DMS 273 treated with DMSO at 0.1 percent for 48 hours (cell line): ENCODE measurements at places on chromosomes 7 and 10.

DNA sequence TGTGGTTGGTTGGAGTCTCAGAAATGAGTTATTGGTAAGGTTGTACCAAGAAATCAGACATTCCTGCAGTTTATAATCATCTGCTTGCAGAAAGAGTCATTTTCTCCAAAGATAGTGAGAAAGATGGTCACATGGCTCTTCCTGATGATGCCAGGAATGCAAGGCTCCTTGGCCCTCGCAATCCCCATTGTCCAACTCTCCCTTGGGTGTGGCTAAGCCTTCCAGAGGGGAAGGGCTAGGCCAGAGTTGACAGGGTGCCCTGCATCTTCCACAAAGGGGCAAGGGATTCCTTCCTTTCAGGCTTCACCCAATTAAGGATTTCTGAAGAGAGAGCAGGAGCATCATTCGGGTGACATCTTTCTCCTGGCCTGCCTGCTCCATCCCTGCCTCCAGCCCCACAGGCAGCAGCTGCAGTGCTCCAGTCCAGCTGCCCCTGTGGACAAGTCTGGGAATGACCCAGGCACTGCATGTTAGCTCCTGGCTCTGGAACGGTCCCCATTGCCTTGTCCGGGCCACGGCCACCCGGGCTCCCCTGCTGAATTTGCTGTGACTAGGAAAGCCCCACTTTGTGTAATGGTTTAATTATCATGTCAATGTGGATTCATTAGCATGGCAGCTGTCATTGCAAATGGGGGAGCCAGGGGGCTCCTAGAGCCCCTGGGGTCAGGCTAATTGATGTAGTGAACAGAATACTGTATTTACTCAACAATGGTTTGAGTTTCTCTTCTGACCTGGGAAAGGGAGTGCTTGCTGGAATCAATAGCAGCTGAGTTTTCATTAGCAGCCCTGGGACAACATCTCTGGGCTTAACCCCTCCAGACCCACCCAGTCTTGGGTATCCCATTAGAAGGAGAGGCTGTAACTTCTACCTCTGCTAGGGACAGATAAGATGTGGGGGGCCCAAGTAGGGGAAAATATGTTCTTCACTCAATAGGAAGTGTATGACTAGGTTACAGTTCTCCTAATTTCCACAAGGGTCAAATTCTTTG is 112.6 kb upstream of the TBX20 start:
- DNase-seq: no peak

- DNase-seq: no peak
Measured at GRCh38 chr7:142711746-142712616, 37.3 kb upstream of the PRSS1 start.

GRCh38 chr7:3043544-3044371 is at the start of gene CARD11:
TSS of gene CARD11 (minus strand) at chr7:3043867. CDS start at chr7:2958506, 85,361 bp downstream.
- no peak for DNase-seq

- no peak for DNase-seq
Measured at GRCh38 chr7:80088705-80089104, 45.9 kb upstream of the GNAI1 start.

DNA sequence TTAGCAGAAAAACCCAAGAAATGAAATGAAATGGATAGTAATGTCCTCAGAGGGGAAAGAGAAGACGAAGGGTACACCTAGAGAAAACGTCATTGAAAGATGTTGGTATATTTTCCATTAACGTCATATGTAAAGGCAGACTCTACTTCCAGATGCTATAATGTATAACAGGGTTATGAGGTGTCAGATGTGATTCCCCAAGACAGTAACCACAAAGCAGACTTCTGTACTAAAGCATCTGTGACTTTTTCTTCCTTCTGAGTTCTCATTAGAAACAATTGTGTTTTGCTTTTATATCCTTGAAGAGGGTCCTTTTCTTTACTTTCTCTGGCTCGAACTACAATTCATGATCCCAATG is 37.4 kb downstream of the LRRC72 start:
- no peak for DNase-seq

- DNase-seq: no peak
Measured at GRCh38 chr10:92492748-92493240, 81.1 kb downstream of the IDE start.

DNA sequence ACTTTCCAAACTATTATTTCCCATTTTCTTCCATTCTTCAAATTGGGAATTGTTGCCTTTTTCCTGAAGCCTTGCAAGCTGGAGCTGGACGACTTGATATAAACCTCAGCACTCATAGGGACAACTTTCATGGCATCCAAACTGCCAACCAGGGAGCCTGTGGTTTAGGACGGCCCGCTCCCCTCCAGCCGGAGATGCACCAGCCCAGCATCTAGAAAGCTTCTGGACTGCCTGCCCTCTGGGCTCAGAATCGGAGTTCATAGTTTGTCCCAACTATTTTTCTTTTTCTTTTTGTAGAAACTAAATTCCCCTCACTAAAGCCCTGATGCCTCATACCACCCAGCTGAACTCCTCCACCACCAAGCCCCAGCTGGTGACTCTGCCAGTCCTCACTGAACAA is 200.3 kb downstream of the DNAJB6 start:
- DNase-seq: no peak

DNA sequence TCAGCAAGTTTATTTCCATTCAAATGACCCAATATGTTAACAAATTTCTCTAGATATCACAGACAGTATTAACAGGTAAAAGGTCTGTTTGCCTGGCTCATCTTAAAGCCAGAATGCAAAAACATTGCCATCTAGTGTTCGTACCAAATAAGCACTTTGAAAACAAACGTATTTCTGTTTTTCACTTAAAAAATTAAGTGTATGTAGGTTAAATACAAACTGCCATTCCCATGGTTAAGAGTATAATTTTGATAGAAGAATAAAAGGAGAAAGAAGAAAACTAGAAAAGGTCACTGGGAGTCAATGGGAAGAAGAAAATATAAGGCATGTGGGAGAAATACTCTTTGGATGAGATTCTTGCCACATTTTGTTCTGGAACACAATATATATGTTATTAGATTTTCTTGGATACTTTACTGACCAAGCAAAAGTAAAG is 51.0 kb downstream of the ORC5 start:
- DNase-seq: no peak

- DNase-seq: no peak
Measured at GRCh38 chr7:103150192-103150591, 1.3 kb upstream of the NAPEPLD start.

- DNase-seq: no peak
Measured at GRCh38 chr10:70760271-70760787, 24.8 kb downstream of the TBATA start.

DNA sequence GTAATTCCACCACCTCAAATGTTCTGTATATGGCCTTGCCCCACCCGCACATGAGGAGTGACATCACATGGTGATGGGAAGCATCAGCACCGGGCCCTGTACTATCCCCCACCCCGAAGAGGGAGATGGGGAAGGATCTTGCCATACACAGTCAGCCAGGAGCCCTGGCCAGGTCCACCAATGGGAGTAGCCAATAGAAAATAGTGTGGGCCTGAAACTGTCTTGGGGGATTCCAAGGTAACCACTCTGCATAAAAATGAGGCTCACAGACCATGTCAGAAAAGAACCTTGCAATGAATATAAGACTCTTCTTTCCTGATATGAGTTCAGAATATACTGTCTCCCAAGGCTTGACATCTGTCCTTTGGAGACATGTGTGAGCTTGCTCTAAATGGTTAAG is 51.1 kb downstream of the ADRB1 start:
- no peak for DNase-seq

- peak; percentile 8 for DNase-seq
Measured at GRCh38 chr10:6101181-6101580, 12.3 kb downstream of the RBM17 start.

- DNase-seq: no peak
Measured at GRCh38 chr7:99124236-99124635, 19.7 kb downstream of the SMURF1 start.

DNA sequence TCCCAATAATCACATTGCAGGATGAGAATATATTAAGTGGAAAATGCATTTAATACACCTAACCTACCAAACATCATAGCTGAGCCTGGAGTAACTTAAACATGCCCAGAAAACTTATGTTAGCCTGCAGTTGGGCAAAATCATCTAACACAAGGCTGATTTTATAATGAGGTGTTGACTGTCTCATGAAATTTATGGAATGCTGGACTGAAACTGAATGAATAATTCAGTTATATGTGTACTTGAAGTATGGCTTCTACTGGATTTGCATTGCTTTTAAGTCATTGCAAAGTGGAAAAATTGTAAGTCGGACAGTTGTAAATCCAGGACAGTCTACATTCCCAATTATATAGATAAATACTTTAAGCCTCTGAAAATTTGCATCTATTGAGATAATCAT is 5.4 kb downstream of the SFTPA1 start:
- DNase-seq: no peak

DNA sequence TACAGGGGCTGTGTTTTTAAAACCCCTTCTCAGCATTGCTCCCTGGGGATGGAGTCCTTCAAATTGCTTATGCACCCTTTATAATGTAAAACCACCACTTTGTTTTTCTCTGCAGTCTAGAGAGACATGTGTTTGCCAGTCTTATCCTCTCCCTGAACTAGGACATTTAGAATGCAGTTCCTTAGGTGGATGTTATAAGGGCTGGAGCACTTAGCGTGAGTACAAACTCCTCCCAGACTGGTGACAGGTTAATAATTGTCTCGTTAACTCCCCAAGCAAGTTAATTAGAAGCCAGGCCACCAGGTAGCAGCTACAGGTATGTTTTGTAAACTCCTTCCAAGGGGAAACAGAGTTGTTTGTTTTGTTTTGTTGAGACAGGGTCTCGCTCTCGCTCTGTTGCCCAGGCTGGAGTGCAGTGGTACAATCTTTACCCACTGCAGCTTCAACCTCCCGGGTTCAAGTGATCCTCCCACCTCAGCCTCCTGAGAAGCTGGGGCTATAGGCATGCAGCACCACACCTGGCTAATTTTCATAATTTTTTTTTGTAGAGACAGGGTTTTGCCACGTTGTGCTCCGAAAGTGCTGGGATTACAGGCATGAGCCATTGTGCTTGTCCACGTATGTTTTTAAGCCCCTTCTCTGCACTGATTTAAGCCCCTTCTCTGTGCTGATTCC is 100.2 kb downstream of the FAM107B start:
- DNase-seq: no peak

- no peak for DNase-seq
Measured at GRCh38 chr7:141974831-141975230, 1.3 kb upstream of the TAS2R38 start.

DNA sequence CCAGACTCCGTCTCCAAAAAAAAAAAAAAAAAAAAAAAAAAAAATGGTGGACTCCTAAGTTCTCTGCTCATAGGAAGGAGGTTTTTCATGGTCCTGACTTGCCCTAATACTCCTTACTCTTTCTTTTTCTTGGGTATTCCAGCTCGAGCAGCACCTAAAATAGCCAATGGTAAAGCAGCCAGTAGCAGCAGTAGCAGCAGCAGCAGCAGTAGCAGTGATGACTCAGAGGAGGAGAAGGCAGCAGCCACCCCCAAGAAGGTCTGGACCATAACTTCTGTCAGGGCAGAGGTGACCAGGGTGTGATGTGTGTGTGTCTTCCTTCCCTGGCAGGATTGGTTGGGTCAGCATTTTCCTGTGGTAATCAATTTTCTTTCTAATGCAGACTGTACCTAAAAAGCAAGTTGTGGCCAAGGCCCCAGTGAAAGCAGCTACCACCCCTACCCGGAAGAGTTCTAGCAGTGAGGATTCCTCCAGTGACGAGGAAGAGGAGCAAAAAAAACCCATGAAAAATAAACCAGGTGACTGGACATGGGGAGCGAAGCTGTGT is 6.9 kb downstream of the NOLC1 start:
- DNase-seq: no peak

- no peak for DNase-seq
Measured at GRCh38 chr10:96671211-96671890, 49.0 kb downstream of the PIK3AP1 start.

DNA sequence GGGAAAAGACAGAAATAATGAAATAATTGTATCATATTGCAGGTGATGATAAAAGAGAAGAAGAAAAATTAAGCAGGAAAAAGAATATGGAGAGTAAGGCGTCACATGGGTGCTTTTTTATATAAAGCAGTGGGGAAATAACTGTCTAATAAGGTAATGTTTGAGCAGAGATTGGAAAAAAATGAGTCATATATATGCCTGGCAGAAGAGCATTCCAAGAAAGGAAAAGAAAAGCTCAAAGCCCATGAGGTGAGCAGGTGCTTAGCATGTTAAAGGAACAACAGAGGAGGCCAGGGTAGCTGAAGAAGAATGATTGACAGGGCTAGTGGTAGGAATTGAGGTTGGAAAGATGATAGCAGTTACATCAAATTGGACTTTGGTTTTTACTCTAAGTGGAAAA is 739.5 kb downstream of the SORCS1 start:
- DNase-seq: no peak

GRCh38 chr7:140229591-140230515 is 53.1 kb upstream of the KDM7A start:
- DNase-seq: peak; percentile 50

- no peak for DNase-seq
Measured at GRCh38 chr10:68106656-68107055, 2.6 kb upstream of the MYPN start.

- DNase-seq: no peak
Measured at GRCh38 chr7:12943781-12944180, 256.3 kb downstream of the ARL4A start.

- DNase-seq: no peak
Measured at GRCh38 chr10:30704026-30704600, 74.6 kb upstream of the LYZL2 start.

DNA sequence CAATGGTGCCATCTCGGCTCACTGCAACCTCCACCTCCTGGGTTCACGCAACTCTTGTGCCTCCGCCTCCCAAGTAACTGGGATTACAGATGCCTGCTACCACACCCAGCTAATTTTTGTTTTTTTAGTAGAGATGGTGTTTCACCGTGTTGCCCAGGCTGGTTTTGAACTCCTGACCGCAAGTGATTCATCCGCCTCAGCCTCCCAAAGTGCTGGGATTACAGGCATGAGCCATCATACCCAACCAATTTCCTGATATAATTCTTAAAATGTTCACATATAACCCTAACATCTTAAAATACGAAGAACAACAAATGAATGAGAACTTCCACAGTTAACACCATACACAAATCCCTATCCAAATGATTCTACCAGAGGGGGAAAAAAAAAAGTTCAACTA is 31.2 kb downstream of the BAIAP2L1 start:
- DNase-seq: no peak
